Upper lobe of right lung (tissue), 1 donor: ENCODE measurements at places on chromosomes 13 and 19. TPM values are rescaled to one million over a fixed set of nuclear protein-coding genes. Genes with fewer than 3 reads are reported as not detected.

- no peaks in the 10 kb centered on the region for H3K4me1 ChIP-seq
- no peak for DNase-seq
- H3K4me3 ChIP-seq, result no peak overlapping the region
- H3K27me3 ChIP-seq, result no peaks in the 10 kb centered on the region
- H3K27ac ChIP-seq, result no peak overlapping the region
- no peaks in the 10 kb centered on the region for H3K36me3 ChIP-seq
Measured at GRCh38 chr13:45792827-45793303, 58.7 kb downstream of the SIAH3 start.

- peaks cover 34% of the 10 kb centered on the region for H3K36me3 ChIP-seq
- H3K27ac ChIP-seq, result no peak overlapping the region
- H3K27me3 ChIP-seq, result no peaks in the 10 kb centered on the region
- H3K4me1 ChIP-seq, result peaks cover 13% of the 10 kb centered on the region
Measured at GRCh38 chr13:50014386-50014785, 858 bp upstream of the KCNRG start.

DNA sequence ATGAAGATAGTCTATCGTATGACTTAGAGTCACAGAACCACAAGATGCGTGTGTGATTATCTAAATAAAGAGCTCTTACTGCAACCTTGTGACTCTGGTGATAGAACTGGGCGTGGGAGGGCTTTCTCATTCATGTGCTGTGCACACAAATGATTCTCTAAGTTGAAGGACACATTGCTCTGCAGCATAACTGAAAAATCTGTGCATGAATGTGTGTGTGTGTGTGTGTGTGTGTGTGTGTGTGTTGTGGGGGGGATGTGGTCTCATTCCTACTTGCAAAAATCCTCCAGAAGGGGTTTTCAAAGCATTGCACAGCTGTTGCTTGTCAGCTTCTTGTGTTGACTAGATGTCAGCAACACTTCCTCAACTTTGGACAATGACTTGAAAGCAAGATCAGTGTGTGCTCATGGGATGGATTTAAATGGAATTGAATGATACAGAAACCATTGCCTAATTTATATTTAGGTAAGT is 22.4 kb downstream of the LRCH1 start:
- H3K4me3 ChIP-seq, result no peak overlapping the region
- no peak for DNase-seq
- peaks cover 47% of the 10 kb centered on the region for H3K4me1 ChIP-seq
- H3K36me3 ChIP-seq, result no peaks in the 10 kb centered on the region

DNA sequence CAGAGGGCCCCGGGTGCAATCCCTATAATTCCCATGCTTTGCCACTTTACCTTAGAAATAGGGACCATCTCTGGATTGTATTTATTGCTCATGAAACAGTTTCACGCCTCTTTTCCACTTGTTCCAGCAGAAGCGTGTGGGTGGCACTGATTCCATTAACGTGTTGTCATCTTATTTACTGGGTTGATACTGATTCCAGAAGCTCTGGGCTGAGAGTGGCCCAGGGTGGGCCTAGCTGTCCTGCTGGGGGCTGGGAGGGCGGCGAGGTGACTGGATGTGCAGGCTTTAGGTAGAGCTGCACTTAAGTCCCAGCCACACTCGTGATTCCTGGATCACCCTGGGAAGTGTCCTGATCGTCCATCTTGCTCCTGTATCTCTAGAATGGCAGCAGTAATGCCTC is 155.0 kb downstream of the TEX29 start:
- no peaks in the 10 kb centered on the region for H3K36me3 ChIP-seq
- DNase-seq, result no peak
- no peaks in the 10 kb centered on the region for H3K27me3 ChIP-seq
- no peak overlapping the region for H3K4me3 ChIP-seq
- no peak overlapping the region for H3K27ac ChIP-seq

- no peaks in the 10 kb centered on the region for H3K4me1 ChIP-seq
- no peak for DNase-seq
- H3K27me3 ChIP-seq, result no peaks in the 10 kb centered on the region
- H3K4me3 ChIP-seq, result no peak overlapping the region
Measured at GRCh38 chr13:48296528-48296927, 7.0 kb upstream of the RB1 start.

DNA sequence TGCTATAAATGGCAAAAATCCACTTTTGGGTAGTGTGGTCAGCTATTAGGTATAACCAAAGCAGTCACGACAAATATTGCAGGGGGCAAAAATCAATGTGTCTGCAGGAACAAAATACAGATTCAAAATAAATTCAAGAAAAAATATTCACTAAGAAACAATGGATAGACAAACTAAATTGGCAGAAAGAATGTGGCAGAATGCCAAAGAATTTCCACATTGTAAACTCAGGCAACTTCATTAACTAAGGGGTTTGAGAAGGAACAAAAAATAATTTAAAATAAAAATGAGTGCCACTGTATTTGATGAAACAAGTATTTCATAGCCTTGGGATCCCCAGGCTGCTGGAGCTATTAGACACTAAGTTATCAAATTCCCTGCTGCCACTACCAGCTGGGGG is 193.1 kb downstream of the VWA8 start:
- H3K27me3 ChIP-seq, result no peaks in the 10 kb centered on the region
- no peak overlapping the region for H3K27ac ChIP-seq
- H3K4me1 ChIP-seq, result no peaks in the 10 kb centered on the region
- H3K36me3 ChIP-seq, result no peaks in the 10 kb centered on the region
- DNase-seq, result no peak

- no peaks in the 10 kb centered on the region for H3K4me1 ChIP-seq
- H3K27ac ChIP-seq, result no peak overlapping the region
- no peaks in the 10 kb centered on the region for H3K36me3 ChIP-seq
- no peak for DNase-seq
Measured at GRCh38 chr13:75461314-75461713, 20.7 kb downstream of the TBC1D4 start.

- no peaks in the 10 kb centered on the region for H3K36me3 ChIP-seq
- no peak overlapping the region for H3K4me3 ChIP-seq
- no peak for DNase-seq
- no peaks in the 10 kb centered on the region for H3K27me3 ChIP-seq
- no peaks in the 10 kb centered on the region for H3K4me1 ChIP-seq
Measured at GRCh38 chr13:69959046-69959445, 148.6 kb upstream of the ATXN8OS start.

- peaks cover 10% of the 10 kb centered on the region for H3K27me3 ChIP-seq
- DNase-seq, result no peak
- H3K4me3 ChIP-seq, result no peak overlapping the region
- no peaks in the 10 kb centered on the region for H3K36me3 ChIP-seq
Measured at GRCh38 chr13:99178636-99179035, 22.0 kb upstream of the UBAC2 start.

DNA sequence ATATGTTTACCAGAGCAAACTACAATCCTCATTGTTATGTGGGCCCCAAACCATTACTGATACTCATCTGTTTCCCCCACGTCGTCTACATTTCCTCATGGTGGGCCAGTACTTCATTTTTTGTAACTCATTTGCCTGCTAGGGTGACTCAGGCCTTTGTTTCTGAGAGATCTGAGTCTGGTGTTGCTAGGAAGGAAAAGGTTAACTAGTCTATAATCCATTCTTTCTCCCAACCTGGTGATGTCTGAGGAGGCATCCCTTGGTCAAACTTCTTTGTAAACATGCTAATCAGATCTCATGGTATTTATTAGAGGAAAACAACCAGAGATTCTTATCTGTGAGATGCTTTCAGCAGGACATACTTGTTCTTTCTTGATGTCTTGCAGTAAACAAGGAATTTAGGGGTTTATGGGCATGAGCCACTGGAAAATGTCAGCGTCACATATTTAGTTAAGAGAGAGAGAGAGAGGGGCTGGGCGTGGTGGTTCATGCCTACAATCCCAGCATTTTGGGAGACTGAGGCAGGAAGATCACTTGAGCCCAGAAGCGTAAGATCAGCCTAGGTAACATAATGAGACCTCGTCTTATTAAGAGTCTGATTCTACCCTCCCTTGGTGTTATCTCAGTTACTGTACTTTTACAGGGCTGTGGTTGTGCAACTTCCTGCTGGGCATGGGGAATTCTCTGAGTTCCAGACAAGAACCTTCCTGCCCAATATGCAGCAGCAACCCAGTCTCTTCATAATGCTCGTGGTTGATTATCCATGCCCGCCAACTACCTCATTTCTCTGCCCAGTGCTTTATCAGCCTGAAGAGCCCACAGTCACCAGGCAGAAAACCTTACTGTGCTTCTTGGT is 9.7 kb upstream of the DPRX start:
- H3K36me3 ChIP-seq, result no peaks in the 10 kb centered on the region
- no peak for DNase-seq
- peak overlapping the region; percentile 42 for H3K27ac ChIP-seq
- H3K4me1 ChIP-seq, result peaks cover 4% of the 10 kb centered on the region
- no peak overlapping the region for H3K4me3 ChIP-seq

- H3K4me1 ChIP-seq, result no peaks in the 10 kb centered on the region
- H3K36me3 ChIP-seq, result no peaks in the 10 kb centered on the region
- no peak overlapping the region for H3K4me3 ChIP-seq
- peak; percentile 35 for DNase-seq
Measured at GRCh38 chr13:111904166-111904565, 162.8 kb upstream of the SOX1 start.

- H3K27ac ChIP-seq, result no peak overlapping the region
- H3K4me1 ChIP-seq, result no peaks in the 10 kb centered on the region
- H3K36me3 ChIP-seq, result no peaks in the 10 kb centered on the region
- H3K27me3 ChIP-seq, result no peaks in the 10 kb centered on the region
- no peak overlapping the region for H3K4me3 ChIP-seq
Measured at GRCh38 chr13:22187329-22187728, 516.5 kb downstream of the FGF9 start.

DNA sequence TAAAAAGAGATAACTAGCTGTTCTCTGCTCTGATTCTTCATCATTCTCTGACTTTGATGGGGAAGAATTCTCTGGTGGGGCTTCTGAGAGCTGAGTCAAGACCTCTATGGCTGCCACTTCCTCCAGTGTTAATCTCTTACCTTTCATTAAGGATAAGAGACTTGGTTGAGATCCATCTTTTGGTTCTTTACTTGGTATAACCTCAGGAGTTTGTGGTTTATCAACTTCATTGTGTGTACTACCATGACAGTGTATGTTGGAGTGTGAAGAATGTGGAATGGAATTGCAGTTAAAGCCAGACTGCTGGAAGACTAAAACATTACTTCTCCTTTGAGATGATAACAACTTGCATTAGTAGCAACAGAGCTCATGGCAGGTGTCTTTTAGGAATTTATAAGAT is 222.0 kb downstream of the SLITRK5 start:
- DNase-seq, result no peak
- no peak overlapping the region for H3K27ac ChIP-seq
- no peaks in the 10 kb centered on the region for H3K4me1 ChIP-seq
- no peak overlapping the region for H3K4me3 ChIP-seq
- H3K36me3 ChIP-seq, result no peaks in the 10 kb centered on the region
- H3K27me3 ChIP-seq, result no peaks in the 10 kb centered on the region

DNA sequence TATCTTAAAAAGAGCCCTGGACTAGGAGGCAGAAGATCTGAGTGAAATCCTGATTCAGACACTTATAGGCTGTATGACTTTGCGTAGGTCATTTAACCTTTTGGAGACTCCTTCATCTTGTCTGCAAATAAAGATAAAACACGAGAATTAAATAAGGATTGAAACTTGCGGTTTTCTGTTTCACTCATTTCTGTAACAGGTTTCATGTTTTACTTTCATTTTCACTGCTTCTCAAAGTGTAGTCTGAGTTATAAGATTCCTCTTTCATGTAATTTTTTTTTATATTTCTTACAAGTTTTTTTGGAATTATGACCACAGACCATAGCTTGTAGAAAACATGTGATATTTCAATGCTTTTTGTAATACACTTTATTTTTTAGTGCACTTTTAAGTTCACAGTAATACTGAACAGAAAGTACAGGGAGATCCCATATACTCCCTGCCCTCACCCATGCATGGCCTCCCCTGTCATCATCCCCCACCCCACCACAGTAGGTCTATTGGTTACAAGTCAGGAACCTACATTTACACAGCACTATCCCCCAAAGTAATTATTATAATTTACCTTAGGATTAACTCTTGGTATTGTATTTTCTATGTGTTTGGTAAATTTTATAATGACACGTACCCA is 174.6 kb downstream of the ITGBL1 start:
- DNase-seq, result no peak
- no peaks in the 10 kb centered on the region for H3K27me3 ChIP-seq
- peak overlapping the region; percentile 58 for H3K27ac ChIP-seq
- no peaks in the 10 kb centered on the region for H3K36me3 ChIP-seq
- peaks cover 14% of the 10 kb centered on the region for H3K4me1 ChIP-seq
- H3K4me3 ChIP-seq, result peak overlapping the region; percentile 26

- H3K36me3 ChIP-seq, result no peaks in the 10 kb centered on the region
- peaks cover 5% of the 10 kb centered on the region for H3K4me1 ChIP-seq
- H3K27ac ChIP-seq, result no peak overlapping the region
Measured at GRCh38 chr19:35109395-35110112, 6.1 kb upstream of the FXYD3 start.

- H3K4me1 ChIP-seq, result peaks cover 23% of the 10 kb centered on the region
- peak within 1 kb of the TSS; percentile 49 for H3K4me3 ChIP-seq
- H3K27me3 ChIP-seq, result no peaks in the 10 kb centered on the region
Measured at GRCh38 chr13:98977568-98978265, at the start of gene DOCK9. TSS of gene DOCK9 (minus strand) at chr13:98978064. CDS start at chr13:98977909, 155 bp downstream.

GRCh38 chr19:44521370-44521769 is 8.1 kb downstream of the CEACAM20 start:
- peaks cover 11% of the 10 kb centered on the region for H3K27me3 ChIP-seq
- no peaks in the 10 kb centered on the region for H3K36me3 ChIP-seq
- no peak for DNase-seq
- no peak overlapping the region for H3K4me3 ChIP-seq
- no peak overlapping the region for H3K27ac ChIP-seq
- no peaks in the 10 kb centered on the region for H3K4me1 ChIP-seq

GRCh38 chr19:6768236-6768785 is 1.1 kb upstream of the SH2D3A start:
- no peaks in the 10 kb centered on the region for H3K36me3 ChIP-seq
- peak overlapping the region; percentile 54 for H3K4me3 ChIP-seq
- peak overlapping the region; percentile 42 for H3K27ac ChIP-seq
- H3K4me1 ChIP-seq, result peaks cover 17% of the 10 kb centered on the region
- H3K27me3 ChIP-seq, result no peaks in the 10 kb centered on the region

GRCh38 chr19:55111238-55111831 is 6.1 kb downstream of the PPP1R12C start:
- DNase-seq, result no peak
- no peaks in the 10 kb centered on the region for H3K27me3 ChIP-seq
- no peak overlapping the region for H3K27ac ChIP-seq
- H3K4me1 ChIP-seq, result peaks cover 18% of the 10 kb centered on the region

GRCh38 chr13:25046985-25047511 is 48.9 kb upstream of the PABPC3 start:
- peaks cover 68% of the 10 kb centered on the region for H3K27me3 ChIP-seq
- H3K36me3 ChIP-seq, result no peaks in the 10 kb centered on the region
- no peak for DNase-seq
- H3K27ac ChIP-seq, result no peak overlapping the region

- H3K4me1 ChIP-seq, result peaks cover 14% of the 10 kb centered on the region
- H3K27me3 ChIP-seq, result no peaks in the 10 kb centered on the region
- no peak overlapping the region for H3K4me3 ChIP-seq
- peak overlapping the region; percentile 18 for H3K27ac ChIP-seq
Measured at GRCh38 chr13:113546571-113547237, 37.8 kb upstream of the TFDP1 start.

The OCEL1 gene
- total RNA-seq, result 31.6 TPM

The DZIP1 gene
- total RNA-seq, result 7.1 TPM

The CEBPA gene
- 59.1 TPM for total RNA-seq

The IL12RB1 gene
- 6.2 TPM for total RNA-seq

The CPB2 gene
- 74.4 TPM for total RNA-seq

The YJEFN3 gene
- total RNA-seq, result 6.4 TPM

The MEIS3 gene
- 4.3 TPM for total RNA-seq

The ZNF649 gene
- 11.1 TPM for total RNA-seq

The AP1M1 gene
- total RNA-seq, result 72.1 TPM

The ZNF625 gene
- 8.5 TPM for total RNA-seq

The C19orf33 gene
- 63.0 TPM for total RNA-seq

The KLK3 gene
- total RNA-seq, result not detected

The CGB5 gene
- not detected for total RNA-seq

The IFI30 gene
- total RNA-seq, result 554 TPM

The ZNF44 gene
- total RNA-seq, result 12.6 TPM
